ENCODE measurements at places on chromosomes 6 and 20.

- DNase-seq: no peak
Measured at GRCh38 chr20:20009784-20010253, 7.3 kb upstream of the NAA20 start.

DNA sequence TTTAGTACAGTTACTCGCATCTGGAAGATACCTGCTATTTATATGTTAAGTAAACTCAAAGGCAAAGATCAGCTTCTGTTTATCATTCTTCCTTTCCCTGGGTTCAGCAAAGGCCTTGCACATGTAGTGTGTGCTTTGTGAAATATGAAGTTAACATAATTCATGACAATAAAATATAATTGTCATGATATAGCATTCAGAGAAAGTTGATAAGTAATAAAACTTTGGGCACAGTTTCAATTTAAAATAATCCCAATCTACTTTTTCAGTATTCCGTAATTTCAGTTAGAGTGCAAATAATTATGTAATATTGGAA is 51.9 kb upstream of the ZNF217 start:
- DNase-seq: no peak

- no peak for DNase-seq
Measured at GRCh38 chr6:51640021-51640420, 447.4 kb downstream of the PKHD1 start.

DNA sequence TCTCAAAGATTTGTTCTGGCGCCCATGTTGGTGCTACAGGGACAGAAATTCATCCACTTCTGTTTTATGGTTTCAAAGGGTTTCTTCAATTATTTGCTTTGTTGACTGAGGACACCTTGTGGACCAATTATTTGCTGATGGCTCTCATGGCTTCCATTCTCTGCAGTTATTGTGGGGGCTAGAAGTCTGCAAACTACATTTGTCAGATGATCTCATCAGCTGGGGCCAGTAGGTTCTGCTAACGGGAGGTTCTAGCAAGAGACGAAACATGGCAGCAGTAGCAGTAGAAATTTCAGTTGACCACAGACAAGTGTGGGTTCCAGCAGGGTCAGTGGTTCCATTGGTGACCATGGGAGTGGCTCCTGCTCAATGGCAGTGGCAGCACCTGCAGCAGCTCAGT is 72.8 kb upstream of the BLCAP start:
- DNase-seq: no peak

GRCh38 chr6:158284007-158284875 is 28.0 kb upstream of the TULP4 start:
- DNase-seq: no peak

- no peak for DNase-seq
Measured at GRCh38 chr20:60713396-60713795, 538.7 kb upstream of the CDH4 start.

DNA sequence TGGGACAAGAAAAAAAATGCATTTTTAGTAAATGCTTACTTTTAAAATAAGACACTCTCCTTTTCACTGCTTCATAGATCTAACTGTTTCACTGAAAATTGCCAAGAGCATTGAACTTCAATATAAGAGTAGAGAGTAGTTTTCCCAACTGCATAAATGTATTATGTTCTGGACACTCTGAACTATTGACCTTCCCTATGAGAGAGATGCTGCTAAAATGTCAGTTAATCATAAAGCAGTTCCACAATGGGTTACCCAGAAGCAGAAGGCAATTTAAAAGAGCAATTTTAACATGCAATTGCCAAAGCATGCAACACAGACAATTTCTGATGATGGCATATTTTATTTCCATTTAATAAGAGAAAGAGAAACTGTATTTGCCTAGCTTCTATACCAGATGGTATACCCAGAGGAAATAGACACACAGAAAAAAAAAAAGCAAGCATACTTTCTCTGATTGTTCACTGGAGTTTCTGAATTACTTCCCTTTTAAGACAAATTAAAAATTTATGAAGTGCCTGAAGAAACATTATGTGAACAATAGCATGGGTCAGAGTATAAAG is 279.1 kb upstream of the THEMIS start:
- no peak for DNase-seq

DNA sequence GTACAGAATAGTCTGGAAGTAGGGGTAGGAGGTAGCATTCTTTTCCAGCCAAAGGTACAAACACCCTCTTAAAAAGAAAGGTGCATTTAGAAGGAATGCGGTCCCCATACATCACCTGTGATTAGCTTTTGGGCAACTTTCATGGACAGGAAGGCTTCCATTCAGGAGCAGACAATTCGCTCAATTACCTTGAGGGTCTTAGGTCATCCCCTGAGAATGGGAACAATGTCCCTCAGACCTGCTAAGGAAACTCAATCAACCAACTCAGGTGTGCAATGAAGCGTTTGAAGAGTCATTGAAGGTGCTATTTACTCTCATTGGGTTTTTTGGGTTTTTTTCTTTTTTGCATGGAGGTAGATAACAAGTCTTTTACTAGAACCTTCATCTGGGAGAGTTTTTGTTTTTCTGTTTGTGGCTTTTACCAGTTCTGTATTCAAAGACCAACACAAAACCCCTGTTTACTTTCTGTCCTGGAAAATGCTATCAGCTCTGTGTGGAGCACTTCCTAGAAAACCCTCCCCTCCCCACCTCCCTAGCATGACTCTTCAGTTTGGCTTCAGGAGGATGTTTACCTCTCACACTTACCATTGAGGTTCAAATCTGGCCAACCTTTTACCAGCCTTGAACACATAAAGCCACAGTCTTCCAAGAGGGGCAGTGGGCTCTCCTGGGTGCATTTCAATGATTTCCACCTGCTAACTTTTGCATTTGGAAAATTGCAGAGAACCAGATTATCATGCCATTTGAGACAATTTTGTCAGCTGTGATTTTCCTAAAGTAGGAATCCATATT is 271.2 kb upstream of the PRDM1 start:
- no peak for DNase-seq

- DNase-seq: no peak
Measured at GRCh38 chr6:139330826-139331500, 39.2 kb upstream of the TXLNB start.

- DNase-seq: no peak
Measured at GRCh38 chr6:43180985-43181384, 1.0 kb upstream of the CUL9 start.

DNA sequence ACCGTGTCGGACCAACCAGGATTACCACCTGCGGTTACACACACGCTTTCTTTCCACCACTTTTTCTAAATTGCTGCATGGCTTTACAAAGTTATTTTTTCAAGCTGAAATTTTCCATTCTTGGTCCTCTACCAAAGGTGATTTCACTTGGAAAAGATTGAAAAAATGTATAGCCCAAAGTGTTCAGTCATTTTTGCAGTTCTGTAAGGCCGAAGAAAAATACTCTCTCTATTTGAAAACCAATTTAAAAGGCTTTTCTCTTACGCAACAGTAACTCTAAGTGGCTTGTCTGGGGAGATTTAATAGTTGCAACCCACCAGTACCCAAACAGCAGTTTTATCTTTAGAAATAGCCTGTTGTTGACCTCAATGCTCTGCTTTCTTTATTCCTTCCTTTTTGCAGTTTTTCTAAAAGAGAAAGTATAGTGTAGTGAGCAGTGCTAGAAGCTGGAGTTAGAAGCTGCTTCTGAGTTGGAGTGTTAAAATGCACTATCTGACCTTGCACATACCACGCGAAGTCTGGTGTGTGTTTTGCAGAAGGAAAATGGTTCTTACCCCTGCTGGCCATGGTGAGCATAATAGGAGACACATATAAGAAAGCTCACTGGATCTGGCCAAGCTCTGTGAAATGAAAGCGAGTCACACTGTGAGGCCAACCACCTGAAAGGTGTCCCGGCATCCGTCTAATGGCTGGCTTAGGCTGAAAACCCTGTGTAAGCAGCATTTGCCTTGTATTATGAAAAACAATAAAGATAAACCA is 271.6 kb upstream of the PRND start:
- DNase-seq: no peak
